ENCODE measurements at places on chromosomes 4 and X.
A peak's percentile ranks its signal among the peaks of the same experiment; 100 is the strongest.

DNA sequence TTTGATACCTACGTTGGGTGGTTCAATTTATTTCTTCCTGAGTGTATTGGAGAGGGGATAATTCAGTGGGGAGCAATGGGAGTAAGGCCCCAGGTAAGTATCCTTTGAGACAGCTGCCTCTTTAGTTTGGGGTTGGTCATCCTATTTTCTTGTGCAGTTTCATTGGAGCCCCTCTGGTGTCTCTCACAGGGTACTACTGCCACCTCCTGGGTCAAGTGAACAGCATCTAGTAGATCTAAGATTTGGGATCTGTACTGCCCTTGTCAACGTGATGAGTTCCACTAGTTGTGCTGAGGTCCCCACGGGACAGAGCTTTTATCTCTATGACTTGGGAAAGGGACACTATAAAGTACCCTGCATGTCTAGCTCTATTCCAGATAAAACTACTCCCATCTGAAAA, 80.6 kb downstream of the PBDC1 start:
- peak; percentile 28 for DNase-seq

DNA sequence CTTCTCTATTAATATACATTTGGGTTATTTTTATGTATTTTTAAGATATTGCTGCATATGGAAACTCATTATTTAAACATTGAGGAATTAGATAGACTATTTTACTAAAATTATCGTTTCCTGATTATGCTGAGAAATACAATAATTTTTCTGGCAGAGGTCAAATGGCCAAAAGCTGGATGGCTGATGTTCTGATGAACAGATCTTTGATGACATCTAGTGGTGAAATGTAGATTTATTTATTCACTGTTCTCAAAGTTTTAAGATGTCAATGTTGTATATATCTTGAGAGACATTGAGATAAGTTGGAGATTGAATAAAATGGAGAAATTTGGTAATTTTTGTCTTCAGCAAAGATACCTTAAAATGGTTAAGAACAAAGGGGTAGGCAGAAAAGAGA, 96.2 kb downstream of the UGT8 start:
- DNase-seq: peak; percentile 41

GRCh38 chr4:30600246-30601017, 119.7 kb upstream of the PCDH7 start:
- no peak for DNase-seq

- DNase-seq: no peak
These were observed 105.0 kb upstream of the AFAP1 start for GRCh38 chr4:8044699-8045098.

- peak; percentile 79 for DNase-seq
These were observed at the start of gene DCHS2 for GRCh38 chr4:154491341-154492271. TSS of gene DCHS2 (minus strand) at chr4:154491799. CDS start at chr4:154491355, 444 bp downstream.

- peak; percentile 82 for DNase-seq
These were observed 220.9 kb downstream of the SLC7A11 start for GRCh38 chr4:138021139-138021830.

GRCh38 chr4:188876881-188877280, 737.6 kb downstream of the TRIML1 start:
- DNase-seq: no peak

- DNase-seq: no peak
These were observed 1.5 kb downstream of the KLHL2 start for GRCh38 chr4:165208741-165209388.

- DNase-seq: no peak
These were observed 56.9 kb downstream of the CLCN3 start for GRCh38 chr4:169677150-169677748.

DNA sequence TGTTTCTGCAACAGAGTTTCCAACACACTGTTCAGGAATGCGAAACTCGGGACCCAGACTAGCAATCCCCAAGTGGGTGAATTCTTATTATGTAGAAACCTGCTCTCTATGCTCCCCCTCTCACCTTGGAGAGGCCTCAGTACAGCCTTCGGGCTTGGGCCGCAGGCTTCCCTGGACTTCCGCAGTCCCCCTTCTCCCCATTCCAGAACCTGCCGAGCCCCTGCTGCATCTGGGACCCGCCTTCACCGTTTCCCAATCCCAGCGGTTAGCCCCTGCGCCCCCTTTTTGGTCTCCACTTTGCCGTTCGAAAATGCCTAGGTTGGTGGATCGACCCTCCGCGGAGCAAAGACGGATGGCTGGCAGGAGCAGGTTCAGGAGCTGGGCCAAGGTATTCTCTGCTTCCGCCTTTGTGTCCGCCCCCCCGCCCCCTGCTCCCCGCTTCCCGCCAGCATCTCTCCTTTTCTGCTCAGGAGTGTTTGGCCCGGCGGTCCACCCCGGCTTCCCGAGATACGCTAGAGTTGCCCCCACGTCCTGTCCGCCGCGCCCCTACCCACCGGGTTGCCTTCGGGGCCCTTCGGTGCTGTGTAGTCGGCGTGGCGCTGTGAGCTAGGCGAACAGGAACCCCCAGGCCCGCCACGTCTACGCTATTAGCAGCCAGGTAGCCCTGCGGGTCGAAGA, 11.5 kb downstream of the HAND2 start:
- no peak for DNase-seq

DNA sequence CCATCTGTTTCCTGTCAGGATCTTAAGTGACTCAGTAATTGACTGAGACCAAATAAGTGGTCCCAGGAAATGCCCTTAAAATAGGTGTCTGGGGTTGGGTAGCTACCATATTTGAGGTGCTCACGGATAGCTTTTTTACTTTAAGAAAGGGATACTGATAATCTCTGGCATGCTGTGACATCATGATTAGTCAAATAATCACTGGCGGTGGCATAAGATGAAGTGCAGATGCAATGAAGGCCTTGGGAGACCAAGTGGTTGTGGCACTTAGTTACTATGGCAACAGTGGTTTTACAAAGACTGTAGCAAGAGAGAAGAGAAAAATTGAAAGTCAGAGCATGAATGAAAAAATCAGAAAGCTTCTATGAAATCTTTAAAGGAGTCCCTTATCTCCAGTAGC, 114.5 kb upstream of the SLIT2 start:
- no peak for DNase-seq

- DNase-seq: no peak
These were observed 12.7 kb downstream of the STEEP1 start for GRCh38 chrX:119552508-119552907.

DNA sequence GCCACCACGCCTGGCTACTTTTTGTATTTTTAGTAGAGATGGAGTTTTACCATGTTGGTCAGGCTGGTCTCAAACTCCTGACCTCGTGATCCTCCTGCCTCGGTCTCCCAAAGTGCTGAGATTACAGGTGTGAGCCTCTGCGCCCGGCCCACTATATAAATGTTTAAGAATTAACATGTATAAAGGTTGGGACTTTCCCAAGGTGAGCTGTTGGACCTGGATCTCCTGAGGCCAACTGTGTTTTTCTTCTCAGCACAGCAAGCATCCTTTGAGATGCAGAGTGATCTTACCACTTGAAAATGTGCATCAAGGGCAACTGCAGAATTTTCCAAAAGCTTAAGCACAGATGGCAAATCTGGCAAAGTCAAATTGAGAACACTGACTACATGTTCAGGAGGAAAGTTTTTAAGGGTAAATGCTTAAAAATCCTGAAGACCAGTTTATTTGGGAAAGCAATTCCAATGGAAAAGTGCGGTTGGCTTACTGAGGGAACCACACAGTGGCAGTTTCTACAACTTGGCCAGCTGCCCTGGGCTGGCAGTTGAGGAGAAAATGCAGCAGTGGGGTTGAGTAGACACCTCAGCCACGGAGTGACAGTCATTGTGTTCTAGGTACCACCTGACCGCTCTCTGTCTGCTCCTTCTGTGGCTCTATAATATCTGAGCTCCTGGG, 168.9 kb downstream of the CBR4 start:
- DNase-seq: no peak

- DNase-seq: no peak
These were observed 40.6 kb downstream of the GABRB1 start for GRCh38 chr4:47071901-47072341.

DNA sequence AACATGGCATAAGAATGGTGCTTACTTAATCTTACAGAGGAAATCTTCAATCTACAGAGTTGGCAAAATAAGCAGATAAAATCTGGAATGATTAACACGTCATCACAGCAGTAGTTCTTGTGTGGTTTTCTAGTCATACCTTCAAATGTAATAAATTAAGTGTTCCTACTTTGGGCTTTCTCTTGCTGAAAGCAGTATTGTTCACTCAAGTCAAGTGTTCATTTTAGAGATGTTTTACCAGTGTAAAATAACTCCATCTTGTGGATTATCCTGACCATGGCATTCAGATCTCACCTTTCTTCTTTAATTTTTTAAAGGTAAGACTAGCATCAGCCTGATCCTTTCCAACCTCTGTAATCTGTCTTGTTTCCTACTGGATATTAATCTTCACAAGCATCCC, 72.9 kb downstream of the ADAMTS3 start:
- DNase-seq: no peak

DNA sequence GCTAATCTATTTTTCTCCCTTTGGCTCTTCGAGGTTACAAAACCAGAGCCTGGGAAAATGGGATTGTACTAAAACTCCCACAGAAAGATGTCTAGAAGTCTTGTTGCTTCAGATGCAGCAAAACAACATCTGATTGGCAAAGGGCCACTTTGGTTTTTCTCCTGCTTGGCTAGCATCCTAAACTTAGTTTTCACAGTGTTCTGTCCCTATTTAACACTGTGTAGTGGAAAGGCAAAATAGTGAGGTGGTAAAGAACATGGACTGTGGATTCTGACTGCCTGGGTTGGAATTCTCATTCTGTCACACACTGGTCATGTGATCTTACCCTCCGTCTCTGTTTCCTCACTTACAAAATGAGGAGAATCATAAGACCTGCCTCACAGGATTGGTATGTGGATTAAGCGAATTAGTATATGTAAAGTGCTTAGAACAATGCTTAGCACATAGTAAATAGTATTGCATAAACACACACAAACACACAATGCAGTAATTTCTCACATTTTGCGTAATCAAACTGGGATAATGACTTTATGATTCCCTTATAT, 23.5 kb downstream of the TIGD2 start:
- DNase-seq: peak; percentile 74

DNA sequence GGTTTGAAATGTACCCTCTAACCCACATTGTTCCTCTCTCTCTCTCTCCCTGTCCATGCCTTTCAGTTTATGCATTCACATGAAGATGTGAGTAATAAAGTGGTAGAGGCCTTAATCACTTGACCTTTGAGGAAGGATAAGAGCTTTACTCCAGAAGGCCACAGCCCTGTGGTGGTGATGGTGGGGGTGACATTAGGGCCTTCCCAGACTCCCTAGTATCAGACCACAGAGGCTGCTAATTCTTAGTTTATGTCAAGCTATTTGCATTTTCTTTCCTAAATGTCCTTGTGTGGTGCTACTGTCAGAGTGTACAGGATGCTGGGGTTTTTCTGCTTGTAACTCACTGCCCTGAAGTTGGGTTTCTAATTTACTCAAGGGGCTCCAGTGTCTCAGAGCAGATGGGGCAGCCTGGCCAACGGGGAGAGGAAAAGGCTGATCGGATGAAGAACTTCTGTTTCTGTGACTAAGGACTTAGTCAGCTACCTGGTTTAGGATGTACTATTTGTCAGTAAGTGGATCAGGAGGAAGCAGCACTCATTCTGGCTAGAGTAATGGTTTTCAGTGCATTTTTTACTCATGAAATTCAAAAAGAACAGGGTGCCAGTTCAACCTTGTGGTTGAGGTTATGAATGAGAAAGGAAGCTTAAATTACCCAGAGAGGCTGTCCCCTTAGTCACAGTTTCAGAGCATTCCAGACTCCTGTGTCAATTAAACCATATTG, 509.6 kb upstream of the DIPK2B start:
- DNase-seq: no peak

- DNase-seq: no peak
These were observed 619 bp upstream of the MPC1L start for GRCh38 chrX:40622479-40623138.

DNA sequence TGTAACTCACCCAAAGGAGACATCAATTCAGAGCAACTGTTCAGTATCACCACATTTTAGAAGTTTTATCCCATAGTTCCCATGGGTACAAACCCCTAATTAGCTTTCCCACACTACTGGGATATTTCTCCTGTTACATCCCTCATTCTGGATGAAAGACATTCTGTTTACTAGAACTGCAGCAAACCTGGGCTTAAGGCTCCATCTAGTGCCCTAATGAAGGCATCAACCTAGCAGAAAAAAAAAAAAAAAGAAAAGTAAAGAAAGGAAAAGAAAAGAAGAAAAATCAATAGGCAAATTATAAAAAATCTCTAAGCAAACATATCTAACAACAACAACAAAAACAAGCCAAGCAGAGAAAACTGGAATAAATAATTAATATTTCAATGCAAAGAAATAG, 133.7 kb upstream of the CPXCR1 start:
- DNase-seq: peak; percentile 3

- DNase-seq: no peak
These were observed 44.6 kb upstream of the ADRA2C start for GRCh38 chr4:3721627-3722026.

- DNase-seq: no peak
These were observed 1577.5 kb upstream of the PCDH7 start for GRCh38 chr4:29142708-29143107.

- no peak for DNase-seq
These were observed 1.7 kb downstream of the SLC9B2 start for GRCh38 chr4:103074744-103075434.

DNA sequence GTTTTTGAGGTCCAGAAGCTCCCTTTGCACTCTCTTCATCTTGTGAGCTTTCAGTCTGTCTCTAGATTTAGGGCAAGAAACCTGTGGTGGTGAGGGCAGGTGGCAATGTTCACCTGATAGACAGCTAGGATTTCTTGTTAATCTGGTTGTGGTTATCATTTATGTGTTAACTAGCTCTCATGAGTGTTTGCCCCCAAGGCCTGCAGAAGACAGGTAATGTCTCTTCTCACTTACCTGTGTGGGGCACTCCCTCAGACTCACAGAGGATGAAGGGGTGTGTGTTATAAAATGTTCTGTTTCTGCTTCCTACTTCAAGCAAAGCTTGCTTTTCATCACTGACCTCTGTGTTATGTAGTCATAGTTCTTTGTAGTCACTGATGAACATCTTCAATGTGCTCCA, 17.8 kb downstream of the EGF start:
- DNase-seq: no peak

GRCh38 chr4:70842761-70843435, 3.2 kb upstream of the GRSF1 start:
- no peak for DNase-seq

DNA sequence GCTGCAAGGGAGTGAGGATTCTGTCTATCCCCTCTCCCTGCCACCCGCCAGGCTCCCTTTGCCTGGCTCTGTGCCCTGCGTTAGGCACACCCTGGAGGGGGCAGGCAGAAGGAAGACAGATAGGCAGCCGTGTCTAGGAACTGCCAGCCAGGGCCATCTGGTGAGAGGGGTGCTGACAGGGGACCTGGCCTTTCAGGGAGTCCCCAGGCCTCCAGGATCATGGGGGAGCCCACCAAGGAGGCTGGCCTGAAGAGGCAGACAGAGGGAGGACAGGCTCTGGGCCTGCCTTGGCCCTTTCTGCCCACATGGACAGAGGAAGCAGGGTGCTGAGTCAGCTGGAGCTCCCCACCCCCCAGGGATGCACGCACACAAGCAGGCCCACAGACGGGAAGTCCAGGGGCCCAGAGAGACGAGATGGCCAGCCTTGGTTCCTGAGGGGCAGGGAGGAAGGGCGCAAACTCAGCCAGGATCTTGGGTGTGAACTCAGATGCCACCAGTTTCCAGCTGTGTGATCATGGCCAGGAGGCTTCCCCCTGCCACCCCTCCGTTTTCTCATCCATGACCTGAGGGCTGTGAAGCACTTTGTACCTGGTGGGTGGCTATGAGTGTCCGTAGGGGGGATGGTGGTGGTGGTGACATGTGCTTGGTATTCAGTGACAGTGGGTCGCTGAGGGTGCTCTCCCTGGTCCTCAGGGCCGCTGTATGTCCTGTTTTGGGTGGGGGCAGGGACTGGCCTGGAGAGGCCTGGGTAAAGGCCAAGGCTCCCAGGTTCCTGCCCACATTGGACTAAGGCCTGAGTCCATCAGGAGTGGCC, 1.8 kb downstream of the SH3BP2 start:
- DNase-seq: no peak

GRCh38 chr4:120994521-120994920, 72.0 kb upstream of the PRDM5 start:
- no peak for DNase-seq

Measured in muscle of arm (tissue), 14 donors.